ENCODE measurements at places on chromosomes 3 and 15. TPM values are rescaled to one million over a fixed set of nuclear protein-coding genes. Genes with fewer than 3 reads are reported as not detected.

GRCh38 chr3:126617571-126617970 is 37.4 kb downstream of the TXNRD3 start:
- DNase-seq, result no peak

DNA sequence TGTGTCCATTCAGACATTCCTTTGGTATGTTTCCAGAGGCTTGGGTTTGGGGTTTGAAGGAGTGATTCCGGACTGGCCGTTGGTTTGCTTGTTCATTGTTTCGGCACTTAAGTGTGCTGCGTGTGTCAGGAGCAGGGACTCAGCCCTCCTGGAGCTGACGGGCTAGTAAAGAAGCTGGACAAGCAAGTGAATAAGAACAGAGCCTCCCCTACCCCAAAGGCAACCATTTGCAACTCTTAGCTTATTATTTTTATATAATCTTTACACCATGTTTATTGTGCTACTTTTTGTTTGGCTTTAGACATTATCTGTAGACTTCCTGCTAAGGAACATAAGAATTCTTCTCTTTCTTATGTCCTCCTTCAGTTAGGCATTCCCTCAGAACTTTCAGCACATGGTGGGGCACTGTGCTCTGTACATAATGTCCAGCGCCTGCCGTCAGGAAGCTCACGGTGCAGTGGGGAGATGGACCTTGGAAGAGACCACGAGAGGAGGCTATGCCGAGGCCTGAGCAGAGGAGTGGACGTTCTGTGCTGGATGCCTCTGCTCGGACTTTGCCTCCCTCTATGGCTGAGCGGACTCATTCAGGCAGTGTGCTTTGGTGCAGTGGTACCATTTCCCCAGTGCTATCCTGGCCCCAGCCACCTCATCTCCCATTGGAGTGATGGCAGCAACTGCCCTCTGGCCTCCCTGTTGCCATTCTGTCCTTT is 65.4 kb downstream of the EEFSEC start:
- DNase-seq, result no peak

- DNase-seq, result no peak
Measured at GRCh38 chr15:72445426-72445825, 28.7 kb upstream of the ARIH1 start.

DNA sequence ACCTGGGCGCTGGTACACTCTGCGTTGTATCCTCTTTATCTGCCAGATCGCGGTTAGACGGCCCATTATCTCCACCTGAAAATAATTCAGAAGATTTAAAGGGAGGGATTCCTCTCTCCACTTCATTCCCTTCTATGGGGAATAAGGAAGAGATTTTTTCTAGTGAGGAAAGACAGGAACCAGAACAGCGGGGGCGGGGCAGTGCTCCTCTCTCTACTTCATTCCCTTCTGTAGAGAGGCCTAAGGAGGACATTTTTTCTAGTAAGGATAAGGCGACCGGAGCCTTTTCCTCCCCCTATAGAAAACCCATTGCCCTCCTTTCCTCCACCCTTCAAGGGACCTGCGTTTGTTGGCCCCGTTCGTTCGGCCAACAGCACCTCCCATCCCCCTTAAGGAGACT is 8.3 kb upstream of the LIPH start:
- no peak for DNase-seq

DNA sequence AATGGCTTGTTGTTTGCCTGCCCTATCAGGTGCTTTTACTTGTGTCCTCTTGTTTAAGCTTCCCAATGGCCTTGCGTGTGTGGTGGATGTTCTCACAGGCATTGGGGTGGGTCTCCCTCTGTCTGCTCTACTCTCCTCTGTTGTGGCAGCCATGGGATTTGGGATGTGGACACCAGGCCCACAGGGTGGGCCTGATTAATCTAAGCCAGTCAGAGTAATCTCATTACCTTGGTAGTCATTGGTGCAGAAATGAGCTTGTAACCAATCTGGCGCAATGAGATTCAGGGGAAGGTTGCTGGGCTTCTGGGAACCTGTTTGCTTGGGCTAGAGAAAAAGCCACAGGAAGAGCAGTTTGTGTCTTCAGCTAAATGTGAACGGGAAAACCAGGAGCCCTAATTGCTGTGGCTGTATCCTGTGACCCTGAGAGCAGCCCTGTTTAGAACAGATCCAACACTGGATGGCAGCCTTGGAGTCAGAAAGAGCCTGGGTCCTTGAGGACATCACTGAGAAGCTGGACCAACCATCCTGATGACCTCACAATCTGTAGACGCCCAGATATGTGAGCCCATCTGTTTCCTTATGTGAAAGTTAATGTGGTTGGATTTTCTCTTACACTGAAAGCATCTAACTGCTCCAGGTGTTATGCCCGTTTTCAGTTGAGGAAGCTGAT is 157.3 kb upstream of the UBE2E1 start:
- DNase-seq, result peak; percentile 66

- no peak for DNase-seq
Measured at GRCh38 chr3:197269024-197269423, 29.4 kb downstream of the DLG1 start.

DNA sequence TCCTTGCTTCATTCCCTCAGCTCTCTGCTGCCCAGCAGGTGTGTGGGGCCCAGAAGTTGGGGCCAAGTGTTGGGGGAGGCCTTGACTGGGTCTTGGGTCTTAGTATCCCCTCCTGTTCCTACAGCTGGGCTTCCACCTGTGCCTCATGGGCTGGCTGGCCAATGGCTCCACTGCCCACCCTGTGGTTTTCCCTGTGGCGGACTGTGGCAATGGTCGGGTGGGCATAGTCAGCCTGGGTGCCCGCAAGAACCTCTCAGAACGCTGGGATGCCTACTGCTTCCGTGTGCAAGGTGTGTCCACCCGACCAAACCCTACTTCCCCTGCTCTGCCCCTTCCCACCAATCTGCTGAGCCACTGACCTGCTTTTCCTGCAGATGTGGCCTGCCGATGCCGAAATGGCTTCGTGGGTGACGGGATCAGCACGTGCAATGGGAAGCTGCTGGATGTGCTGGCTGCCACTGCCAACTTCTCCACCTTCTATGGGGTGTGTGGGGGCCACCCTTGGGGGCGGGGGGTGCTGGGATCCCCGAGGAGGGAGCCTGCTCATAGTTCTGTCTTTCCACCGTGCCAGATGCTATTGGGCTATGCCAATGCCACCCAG is 10.9 kb downstream of the NT5DC2 start:
- DNase-seq, result no peak

DNA sequence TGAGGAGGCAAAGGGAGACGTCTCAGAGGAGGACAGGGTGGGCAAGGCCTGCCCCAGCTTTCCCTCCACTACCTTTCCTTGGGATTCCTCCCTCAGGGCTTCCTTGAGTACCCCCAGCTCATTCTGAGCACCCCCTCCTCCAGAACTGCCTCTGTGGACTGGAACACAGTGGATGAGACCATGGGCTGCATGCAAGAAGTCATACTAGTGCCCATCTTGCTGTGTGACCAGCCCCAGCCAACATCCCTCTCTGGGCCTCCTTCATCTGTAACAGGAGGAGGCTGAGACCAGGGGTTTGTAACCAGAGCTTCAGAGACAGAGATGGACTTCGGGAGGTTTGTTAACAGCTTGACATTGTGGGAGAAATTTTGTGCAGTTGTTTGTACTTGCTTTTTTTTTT is 25.6 kb downstream of the FEM1B start:
- no peak for DNase-seq

GRCh38 chr3:54510506-54510905 is 388.2 kb downstream of the CACNA2D3 start:
- DNase-seq, result no peak

GRCh38 chr3:135229018-135229495 is 434.0 kb downstream of the EPHB1 start:
- no peak for DNase-seq

DNA sequence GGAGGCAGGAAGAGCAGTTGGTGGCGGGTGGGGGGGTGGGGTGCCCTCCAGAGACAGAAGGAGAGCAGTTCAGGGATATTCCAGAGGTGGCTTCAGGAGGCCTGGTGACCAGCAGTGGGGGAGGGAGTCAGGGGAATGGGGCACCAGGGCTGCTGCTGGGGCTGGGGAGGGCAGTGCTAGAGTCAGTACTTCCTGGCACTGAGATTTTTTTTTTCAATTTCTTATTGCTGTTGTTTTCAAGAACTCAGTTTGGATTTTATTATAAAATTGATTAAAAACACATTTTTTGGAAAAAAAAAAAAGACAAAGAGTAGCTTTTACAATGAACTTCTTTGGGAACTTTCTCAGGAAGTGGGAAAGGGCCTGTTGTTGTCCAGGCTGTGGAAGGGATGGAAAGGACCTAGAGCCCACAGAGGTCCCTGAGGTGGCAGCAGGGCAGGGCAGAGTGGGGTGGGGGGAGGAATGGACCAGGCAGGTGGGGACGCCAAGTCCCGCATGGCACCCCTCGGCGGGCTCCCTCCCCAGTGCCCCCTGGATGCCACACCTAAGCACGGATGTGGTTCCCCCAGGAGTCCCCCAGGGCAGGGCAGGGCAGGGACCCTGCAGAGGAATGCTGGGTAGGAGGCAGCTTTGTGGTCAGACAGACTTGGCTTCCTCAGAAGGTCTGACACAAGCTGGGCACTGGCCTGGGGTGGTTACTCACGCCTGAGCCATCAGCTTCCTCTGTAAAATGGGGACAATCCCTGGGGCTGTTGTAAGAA is 8.5 kb upstream of the ANPEP start:
- peak; percentile 38 for DNase-seq

- DNase-seq, result no peak
Measured at GRCh38 chr3:30259730-30260129, 346.7 kb upstream of the TGFBR2 start.

DNA sequence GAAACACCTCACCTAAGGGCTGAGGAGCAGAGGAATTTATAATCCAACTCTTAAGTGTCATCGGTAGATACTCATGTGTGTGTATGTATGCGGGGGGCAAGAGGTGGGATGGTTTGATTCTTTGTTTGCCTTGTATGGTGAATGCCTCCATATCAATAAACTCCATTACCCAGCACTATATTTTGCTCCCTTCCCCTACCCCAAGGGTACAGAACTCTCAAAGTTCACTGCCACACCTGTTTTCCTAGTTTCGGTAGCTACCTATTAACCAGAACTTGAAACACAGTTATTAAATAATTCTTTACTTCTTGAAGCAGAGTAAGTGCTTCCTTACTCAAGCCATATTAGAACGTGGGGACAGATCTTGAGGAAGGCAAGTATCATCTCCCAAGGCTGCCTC is 400.8 kb upstream of the SUCLG2 start:
- DNase-seq, result no peak

DNA sequence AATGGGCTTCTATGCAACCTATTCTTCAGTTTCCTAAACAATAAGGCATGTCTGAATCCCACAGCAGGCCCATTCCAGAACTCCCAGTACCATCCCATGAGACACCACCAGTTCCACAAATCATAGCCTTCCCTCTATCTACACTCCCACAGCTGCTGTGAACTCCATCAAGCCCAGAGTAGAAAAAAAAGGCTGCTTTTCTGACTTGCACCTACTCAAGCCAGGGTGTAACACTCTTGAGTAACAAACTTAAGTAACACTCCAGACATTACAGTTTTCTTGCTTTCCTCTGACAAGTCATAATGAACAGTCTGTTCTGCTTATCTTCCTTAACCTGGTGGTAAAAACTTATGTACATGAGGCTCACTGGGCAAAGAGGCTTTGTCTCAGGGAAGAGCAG is 283.1 kb downstream of the NFKBIZ start:
- no peak for DNase-seq

DNA sequence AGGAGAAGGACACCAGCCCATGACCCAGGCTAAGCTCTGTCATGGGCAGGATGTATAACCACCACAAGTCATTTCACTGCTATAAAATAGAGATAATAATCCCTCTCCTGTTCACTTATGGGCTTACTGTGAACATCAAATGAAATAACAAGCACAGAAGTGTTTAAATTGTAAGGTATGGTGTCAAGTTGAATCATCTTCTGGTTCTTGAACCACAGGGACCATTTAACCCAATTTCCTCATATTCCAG is 44.3 kb upstream of the TLE3 start:
- no peak for DNase-seq

GRCh38 chr3:12920967-12921366 is 79.6 kb upstream of the RPL32 start:
- DNase-seq, result no peak

- DNase-seq, result no peak
Measured at GRCh38 chr3:16398648-16399047, 114.9 kb downstream of the RFTN1 start.

GRCh38 chr3:113167825-113168801 is 43.2 kb upstream of the BOC start:
- DNase-seq, result no peak

GRCh38 chr3:45679805-45680204 is 9.4 kb upstream of the SACM1L start:
- DNase-seq, result no peak

DNA sequence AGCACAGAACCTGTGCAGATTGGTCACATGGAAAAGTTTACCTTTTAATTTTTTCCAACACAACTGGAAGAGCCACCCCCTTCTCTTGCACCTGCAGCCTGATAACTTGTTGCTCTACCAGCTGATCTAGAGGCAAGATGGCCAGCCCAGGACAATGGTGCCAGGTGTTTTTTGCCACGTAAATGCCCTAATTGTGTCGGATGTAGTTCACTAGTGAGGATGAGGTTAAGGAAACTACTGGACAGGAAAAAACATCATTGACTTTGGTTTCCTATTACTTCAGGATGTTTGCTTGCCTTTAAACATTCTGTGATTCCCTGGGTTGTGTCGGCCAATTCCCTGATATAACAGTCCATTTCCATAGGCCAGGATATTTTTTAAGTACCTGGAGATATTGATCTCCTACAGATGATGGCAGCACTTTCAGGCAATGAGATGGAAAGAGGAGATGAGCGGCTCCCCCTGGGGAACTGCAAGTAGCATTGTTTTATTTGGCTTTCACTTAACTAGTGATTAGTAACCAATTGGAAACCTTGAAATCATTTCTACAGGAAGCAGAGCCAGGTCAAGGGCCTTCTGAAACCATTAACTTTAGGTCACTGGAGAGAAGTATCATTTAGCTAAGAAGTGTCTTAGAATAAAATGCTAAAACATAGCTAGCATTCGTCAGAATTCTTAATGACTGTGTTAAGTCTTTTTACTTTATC is 72.5 kb downstream of the OSBPL10 start:
- peak; percentile 19 for DNase-seq

DNA sequence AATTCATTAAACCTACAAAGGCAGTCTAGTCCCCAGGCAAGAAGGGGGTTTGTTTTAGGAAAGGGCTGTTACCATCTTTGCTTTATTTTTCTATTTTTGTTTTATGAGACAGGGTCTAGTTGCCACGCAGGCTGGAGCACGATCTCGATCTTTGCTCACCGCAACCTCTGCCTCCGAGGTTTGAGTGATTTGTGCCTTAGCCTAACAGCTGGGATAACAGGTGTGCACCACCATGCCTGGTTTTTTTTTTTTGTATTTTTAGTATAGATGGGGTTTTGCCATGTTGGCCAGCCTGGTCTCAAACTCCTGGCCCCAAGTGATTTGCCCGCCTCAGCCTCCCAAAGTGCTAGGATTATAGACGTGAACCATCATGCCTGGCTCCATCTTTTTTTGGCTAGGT is 4.9 kb downstream of the HIGD1A start:
- DNase-seq, result no peak

The PRRT3 gene
- 3.8 TPM for total RNA-seq

The C3orf20 gene
- total RNA-seq, result not detected

The FRMD5 gene
- 4.3 TPM for total RNA-seq

The GOLGA6L7 gene
- total RNA-seq, result not detected

The THRB gene
- 7.4 TPM for total RNA-seq

The CCDC54 gene
- total RNA-seq, result not detected

The AGBL1 gene
- total RNA-seq, result not detected

The GOLGA8R gene
- 1.3 TPM for total RNA-seq

The CHRNA7 gene
- total RNA-seq, result 0.26 TPM

The SLC6A1 gene
- not detected for total RNA-seq

The TRIM42 gene
- not detected for total RNA-seq

Data from fibroblast of lung (primary cell).